ENCODE measurements at places on chromosomes 16 and 17. TPM values are rescaled to one million over a fixed set of nuclear protein-coding genes. Genes with fewer than 3 reads are reported as not detected.

DNA sequence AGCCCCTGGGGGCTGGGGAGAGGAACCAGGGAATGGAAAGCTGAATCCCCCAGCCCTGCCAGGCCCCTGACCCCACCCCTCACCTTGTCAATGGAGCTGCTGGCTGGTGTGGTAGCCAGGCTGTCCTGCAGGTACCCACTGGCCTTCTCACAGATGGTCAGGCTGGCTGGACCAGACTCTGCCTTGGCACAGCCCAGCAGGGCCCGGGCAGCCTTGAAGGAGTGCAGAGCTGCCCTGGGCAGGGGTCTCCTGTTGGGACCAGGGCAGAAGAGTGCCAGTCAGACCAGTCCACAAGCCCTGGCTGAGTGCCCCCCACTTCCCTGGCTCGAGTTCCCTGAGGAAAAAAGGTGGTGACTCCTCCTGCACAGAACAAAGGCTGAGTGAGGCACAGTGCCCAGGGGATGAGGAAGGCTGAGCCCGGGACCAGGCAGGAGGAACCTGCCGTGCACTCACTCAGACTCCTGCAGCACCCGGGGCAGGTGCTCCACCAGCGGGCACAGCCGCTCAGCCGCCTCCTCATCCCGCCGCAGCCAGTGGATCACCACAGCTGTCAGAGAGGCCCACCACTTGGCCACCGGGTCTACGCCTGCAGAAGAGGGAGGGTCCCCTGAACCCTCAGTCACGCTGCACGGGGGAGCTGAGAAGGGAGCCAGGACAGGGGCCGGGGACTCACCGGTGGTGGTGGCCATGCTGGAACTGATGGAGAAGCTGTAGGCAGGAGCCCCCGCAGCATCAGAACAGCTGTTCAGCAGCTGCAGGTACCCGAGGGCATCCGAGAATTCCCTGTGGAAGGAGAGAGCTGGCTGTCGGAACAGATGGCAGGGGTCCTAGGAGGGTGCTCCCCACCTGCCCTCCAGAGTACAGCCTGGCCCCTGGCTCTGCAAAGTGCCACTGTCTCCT lies 22.4 kb downstream of the SREBF1 start:
- peaks cover 18% of the 10 kb centered on the region for H3K4me1 ChIP-seq
- peaks cover 63% of the 10 kb centered on the region for H3K36me3 ChIP-seq
- DNase-seq, result no peak

GRCh38 chr17:48577330-48577945 lies 712 bp downstream of the HOXB4 start:
- H3K4me1 ChIP-seq, result peaks cover 10% of the 10 kb centered on the region
- DNase-seq, result no peak
- peaks cover 79% of the 10 kb centered on the region for H3K27me3 ChIP-seq
- H3K27ac ChIP-seq, result peak overlapping the region; percentile 83
- H3K36me3 ChIP-seq, result no peaks in the 10 kb centered on the region

ACSM3 gene
- 34.3 TPM for total RNA-seq

- H3K27ac ChIP-seq, result no peak overlapping the region
- H3K4me1 ChIP-seq, result no peaks in the 10 kb centered on the region
- H3K4me3 ChIP-seq, result no peak overlapping the region
- H3K36me3 ChIP-seq, result peaks cover 17% of the 10 kb centered on the region
- DNase-seq, result no peak
These were observed 38.4 kb downstream of the UTP18 start for GRCh38 chr17:51298508-51299371.

CCL3 gene
- total RNA-seq, result 9.9 TPM

ANKRD40CL gene
- total RNA-seq, result not detected

GRCh38 chr17:82230609-82231311 lies 1.9 kb downstream of the SLC16A3 start:
- H3K36me3 ChIP-seq, result no peaks in the 10 kb centered on the region
- peak overlapping the region; percentile 73 for H3K4me3 ChIP-seq
- H3K4me1 ChIP-seq, result peaks cover 37% of the 10 kb centered on the region
- H3K27ac ChIP-seq, result peak overlapping the region; percentile 91
- no peaks in the 10 kb centered on the region for H3K27me3 ChIP-seq

- no peaks in the 10 kb centered on the region for H3K4me1 ChIP-seq
- no peak overlapping the region for H3K4me3 ChIP-seq
- no peak for DNase-seq
- no peaks in the 10 kb centered on the region for H3K27me3 ChIP-seq
- peaks cover 68% of the 10 kb centered on the region for H3K36me3 ChIP-seq
These were observed 23.2 kb downstream of the VPS53 start for GRCh38 chr17:691423-691822.

KCNG4 gene
- not detected for total RNA-seq

C17orf50 gene
- total RNA-seq, result not detected

- H3K4me1 ChIP-seq, result no peaks in the 10 kb centered on the region
- no peak for DNase-seq
- H3K27me3 ChIP-seq, result no peaks in the 10 kb centered on the region
- no peak overlapping the region for H3K27ac ChIP-seq
- H3K36me3 ChIP-seq, result peaks cover 50% of the 10 kb centered on the region
These were observed 81.6 kb downstream of the CACNG1 start for GRCh38 chr17:67125924-67126323.

DNA sequence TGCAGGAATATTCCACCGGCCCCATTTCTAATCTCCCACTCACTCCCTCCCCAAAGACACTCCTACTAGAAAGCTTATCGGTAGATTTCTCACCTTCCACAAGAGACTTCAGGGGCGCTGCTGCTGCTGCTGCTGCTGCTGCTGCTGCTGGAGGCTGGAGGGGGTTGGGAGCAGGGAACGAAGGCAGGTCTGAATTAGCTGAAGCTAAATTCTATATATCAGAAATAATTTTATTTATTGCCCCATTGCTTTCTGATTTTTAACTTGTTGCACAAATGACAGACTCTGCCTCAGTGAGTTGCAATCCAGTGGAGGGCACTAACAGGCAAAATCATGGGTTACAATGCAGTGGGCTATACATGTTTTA lies 25.8 kb upstream of the HLF start:
- DNase-seq, result no peak
- peak overlapping the region; percentile 56 for H3K4me3 ChIP-seq
- H3K4me1 ChIP-seq, result peaks cover 13% of the 10 kb centered on the region

LGALS9C gene
- not detected for total RNA-seq

- no peaks in the 10 kb centered on the region for H3K27me3 ChIP-seq
- no peak for DNase-seq
- no peaks in the 10 kb centered on the region for H3K4me1 ChIP-seq
- H3K36me3 ChIP-seq, result no peaks in the 10 kb centered on the region
- no peak overlapping the region for H3K4me3 ChIP-seq
- H3K27ac ChIP-seq, result no peak overlapping the region
These were observed 184.4 kb upstream of the CDH11 start for GRCh38 chr16:65306300-65306699.
